Activated effector memory CD4-positive, alpha-beta T cell treated with Interleukin-2 at 50 U/mL for 16 hours (primary cell): ENCODE measurements at places on chromosomes 1 and 21.
A peak's percentile ranks its signal among the peaks of the same experiment; 100 is the strongest.

DNA sequence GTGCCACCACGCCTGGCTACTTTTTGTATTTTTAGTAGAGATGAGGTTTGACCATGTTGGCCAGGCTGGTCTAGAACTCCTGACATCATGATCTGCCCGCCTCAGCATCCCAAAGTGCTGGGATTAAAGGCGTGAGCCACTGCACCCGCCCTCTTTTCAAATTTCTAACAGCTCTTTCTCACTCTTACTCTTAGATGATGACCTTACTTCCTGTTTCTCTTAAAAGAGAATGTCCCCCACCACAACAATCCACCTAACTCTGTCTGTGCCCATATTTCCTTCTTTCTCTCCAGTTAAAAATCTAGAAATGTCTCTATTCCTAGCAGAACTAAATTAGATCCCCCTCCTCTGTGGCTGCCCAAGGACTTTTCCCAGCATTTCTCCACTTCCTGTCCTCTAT, 46.6 kb upstream of the RGS2 start:
- DNase-seq = no peak

- DNase-seq = no peak
Measured at GRCh38 chr1:57118948-57119603, 153.3 kb upstream of the C8B start.

- DNase-seq = no peak
Measured at GRCh38 chr1:205272536-205272935, 44.8 kb downstream of the TMCC2 start.

GRCh38 chr21:15638856-15639549, 90.8 kb upstream of the USP25 start:
- DNase-seq = no peak

GRCh38 chr1:220149742-220150141, 55.8 kb downstream of the IARS2 start:
- no peak for DNase-seq

DNA sequence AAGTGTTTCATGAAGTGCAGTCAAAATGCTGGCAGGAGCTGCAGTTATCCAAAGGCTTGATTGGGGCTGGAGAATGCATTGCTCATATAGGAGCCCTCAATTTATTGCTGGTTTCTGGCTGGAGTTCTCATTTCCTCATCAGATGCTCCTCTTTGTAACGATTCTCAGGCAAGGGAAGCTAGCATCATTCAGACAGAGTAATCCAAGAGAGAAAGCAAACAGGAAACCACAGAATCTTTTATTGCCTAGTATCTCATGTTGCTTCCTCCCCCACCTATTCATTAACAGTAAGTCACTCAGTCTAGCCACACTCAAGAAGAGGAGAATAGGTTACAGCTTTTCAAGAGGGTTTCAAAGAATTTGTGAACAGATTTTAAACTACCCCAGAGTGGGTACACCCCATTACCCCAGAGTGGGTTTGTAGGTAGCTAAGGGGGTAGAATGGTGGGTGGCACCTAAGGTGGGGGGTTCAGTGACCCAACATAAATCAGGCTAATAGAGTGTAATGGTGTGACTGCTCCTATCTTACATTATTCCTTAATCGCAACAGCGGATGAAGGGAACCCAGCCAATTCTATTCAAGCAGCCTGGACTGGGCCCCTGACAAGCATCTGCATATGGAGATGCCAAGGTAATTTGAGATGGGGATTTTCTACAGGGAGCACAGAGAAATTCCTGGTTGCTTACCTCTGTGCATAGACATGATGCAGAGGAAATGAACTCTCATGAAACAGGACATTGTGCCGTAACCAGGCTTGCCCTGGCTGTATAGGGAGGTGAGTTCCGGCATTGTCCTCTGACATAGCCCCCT, 67.1 kb downstream of the KCNJ15 start:
- DNase-seq = no peak

DNA sequence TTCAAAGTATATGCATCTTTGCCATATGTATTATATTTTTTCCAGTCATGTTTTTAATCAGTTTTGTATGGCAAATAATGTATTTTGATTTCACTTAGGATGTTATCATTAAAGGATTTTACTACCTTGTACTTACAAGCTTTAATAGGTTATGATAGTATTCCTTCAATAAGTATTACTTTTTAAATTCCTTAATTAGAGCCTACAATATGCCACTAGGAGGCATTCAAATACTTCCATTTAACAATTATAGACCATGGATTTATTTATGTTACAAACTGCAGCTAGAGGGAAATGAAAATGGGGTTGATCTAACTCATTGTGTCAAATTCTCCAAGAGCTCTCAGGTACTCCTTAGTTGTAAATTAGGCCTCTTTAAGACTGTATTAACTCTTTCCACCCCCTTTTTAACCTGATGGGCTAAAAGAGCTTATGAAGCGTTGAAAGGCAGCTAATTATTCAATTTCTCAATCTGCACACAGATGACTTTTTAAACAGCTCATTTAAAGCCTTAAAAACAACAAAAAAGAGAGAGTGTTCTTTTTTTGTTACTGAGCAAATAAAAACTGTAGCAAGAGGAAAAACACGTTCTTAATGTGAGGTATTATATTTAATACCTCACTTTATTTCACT, 156.2 kb downstream of the DENND1B start:
- DNase-seq = no peak

DNA sequence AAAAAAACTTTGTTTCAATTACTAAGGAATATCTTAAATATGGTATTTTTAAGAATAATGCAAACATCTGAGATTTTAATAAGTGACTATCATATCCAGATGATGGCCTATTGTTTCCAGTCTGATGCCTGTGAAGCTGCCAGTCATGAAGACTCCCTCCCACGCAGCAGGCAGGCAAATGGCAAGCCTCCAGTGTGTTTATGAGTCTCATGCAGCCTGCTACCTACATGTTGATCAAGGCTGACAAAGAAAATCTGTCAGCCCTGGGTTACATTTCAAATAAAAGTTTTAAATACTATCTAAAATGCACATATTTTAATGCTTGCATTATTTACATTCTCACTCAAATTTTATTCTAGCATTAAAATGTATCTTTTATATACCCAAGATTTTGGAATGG, 137.6 kb upstream of the RNPC3 start:
- DNase-seq = no peak

DNA sequence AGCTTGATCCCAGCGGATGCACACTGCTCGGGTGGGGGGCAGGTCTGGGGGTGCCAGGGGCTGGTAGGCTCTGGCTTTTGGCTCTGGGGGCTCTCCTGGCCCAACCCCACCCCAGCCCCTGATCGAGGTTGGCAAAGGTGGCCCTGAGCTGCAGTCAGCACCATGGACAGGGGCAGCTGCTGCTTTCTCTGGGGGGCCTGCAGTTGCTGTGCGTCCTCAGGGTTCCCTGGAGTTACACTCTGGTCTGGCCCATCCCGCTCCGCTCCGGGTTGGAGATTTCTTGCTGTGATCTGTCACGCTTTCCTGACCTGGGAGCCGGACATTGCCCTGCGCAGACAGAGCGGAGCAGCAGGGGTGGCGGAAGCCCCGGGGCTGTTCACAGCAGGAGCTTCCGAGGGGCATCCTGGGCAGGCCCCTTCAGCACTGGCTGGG, 8.0 kb upstream of the PLCH2 start:
- DNase-seq = peak; percentile 12

- DNase-seq = no peak
Measured at GRCh38 chr1:229159668-229160544, 111.0 kb upstream of the RAB4A start.

DNA sequence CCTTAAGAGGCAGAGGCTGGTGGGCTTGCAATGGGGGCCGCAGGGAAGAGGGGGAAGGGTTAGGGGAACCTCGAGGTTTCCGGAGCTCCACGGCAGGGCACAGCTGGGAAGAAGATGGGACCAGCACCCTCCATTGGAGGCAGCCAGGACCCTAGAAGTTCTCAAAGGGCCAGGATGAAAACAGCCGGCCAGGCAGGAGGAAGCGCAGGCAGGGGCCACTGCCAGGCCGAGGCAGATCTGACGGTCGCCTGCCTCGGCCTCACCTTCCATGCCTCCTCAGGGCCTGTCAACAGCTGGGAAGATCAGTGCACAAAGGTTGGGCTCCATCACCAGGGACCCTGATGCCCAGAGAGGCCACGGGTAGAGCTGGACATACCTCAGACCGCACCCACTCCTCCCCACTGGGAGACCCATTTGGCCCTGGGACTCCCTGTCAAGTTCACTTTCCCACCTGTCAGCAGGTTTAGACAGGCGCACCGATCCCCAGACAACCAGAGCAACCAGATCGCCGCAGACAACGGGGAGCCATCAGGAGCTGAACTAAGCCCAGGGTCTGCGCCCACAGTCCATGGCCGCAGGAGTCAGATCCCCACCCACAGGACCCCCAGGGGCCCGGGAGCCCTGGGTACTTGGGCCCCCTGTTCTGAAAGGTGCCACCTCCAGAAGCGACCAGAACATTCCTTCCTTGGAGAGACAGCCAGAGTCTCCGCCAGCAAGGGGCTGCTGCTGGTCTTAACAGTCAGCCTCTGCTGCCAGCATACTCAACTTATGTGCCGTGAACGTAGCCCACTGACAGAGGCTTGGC, 2.2 kb downstream of the SLC19A1 start:
- DNase-seq = no peak

DNA sequence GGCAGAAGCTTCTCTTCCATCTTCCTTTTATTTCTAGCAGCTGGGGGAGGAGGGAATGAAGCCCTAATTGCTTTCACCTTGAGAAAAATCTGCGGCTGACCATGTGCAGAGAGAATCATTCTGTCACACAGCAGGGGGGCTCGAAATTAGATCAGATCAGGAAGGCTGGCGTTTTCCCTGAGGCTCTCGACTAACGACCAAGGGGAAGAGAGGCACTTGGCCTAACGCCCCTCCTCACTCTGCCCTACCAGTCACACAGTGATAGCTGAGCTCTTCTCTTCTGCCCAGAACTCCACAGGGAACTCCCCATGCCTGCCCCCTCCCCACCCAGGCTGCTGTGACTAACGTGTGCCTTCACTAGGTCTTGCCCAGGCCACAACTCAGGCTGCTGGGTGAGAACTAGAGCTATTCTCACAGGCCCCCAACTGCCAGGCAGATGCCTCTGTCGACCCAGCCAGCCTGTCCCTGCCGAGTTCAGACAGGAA, 26.5 kb upstream of the KHDRBS1 start:
- DNase-seq = no peak

- DNase-seq = no peak
Measured at GRCh38 chr1:59359325-59359724, 62.4 kb downstream of the FGGY start.

- no peak for DNase-seq
Measured at GRCh38 chr1:8213136-8213535, 104.8 kb upstream of the SLC45A1 start.

DNA sequence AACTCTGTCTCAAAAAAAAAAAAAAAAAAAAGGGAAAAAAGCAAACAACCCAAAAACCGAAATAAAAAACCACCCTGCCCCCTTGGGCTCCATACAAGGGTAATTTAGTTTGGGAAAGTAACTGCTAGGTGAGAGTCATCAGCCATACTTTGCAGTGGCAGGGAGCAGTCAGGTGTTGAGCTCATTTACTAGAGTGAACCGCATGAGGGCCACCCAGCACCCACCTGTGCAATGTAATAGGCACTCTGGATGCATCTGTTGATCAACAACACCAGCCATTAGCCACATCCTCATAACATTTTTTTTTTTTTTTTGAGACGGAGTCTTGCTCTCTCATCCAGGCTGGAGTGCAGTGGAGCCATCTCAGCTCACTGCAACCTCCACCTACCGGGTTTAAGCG, 9.1 kb downstream of the INAVA start:
- no peak for DNase-seq

DNA sequence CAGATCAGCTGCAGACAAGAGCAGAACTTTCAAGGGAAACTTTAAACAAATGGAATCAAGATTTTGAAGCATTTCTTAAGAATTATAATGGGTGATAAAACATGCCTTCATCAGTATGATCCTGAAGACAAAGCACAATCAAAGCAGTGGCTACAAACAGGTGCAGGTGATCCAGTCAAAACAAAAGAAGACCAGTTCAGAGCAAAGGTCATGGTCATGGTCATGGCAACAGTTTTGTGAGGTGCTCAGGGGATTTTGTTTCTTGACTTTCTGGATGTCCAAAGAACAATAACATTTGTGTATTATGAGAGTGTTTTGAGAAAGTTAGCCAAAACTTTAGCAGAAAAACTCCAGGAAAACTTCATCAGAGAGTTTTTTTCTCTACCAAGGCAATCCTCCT, 681.7 kb upstream of the PTBP2 start:
- no peak for DNase-seq

DNA sequence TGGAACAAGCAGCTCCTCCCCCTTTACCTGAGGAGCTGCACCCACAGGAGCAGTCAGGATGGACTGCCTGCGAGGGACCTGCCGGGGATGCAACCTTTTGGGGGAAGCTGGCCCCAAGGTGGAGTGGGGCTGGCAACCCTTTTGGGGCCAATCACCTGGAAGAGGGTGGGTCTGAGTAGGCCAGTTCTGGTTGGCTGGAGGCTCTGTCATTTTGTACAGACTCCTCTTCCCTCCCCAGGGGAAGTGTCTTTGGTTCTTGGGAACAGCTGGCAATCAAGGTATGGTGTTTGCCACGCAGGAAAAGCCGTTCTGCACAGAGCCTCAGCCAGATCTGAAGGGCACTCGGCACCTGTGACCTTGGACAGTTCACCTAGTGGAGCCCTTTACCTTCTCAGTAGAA, 280 bp upstream of the A3GALT2 start:
- no peak for DNase-seq

DNA sequence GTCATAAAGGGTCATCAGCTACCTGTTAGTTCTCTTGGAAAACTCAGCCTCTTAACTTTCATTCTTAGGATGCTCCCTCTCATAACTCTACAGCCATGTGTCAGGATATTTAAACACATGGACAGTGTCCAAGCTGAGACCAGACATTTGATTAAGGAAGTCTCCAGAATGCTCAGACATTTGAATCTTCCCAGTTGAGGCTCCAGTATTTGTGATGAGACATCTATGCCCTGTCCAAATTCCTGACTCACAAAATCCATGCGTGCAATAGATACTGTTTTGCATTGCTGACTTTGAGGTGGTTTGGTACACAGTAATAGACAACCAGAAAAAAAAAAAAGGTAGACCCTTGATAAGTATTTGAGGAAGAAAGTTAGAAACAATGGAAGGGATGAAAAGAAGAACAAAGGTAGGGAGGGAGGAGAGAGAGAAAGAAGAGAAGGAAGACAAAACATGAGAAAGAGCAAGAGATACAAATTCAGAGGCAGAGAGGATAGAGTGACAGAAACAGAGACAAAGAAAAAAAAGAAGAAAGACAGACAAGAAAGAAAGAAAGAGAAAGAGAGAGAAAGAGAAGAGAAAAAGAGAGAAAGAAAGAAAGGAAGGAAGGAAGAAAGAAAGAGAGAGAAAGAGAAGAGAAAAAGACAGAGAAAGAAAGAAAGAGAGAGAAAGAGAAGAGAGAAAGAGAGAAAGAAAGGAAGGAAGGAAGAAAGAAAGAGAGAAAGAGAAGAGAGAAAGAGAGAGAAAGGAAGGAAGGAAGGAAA, 275.5 kb upstream of the PRMT6 start:
- DNase-seq = no peak

GRCh38 chr1:97864615-97865014, 56.2 kb downstream of the DPYD start:
- DNase-seq = no peak

GRCh38 chr1:84743896-84744295, 53.6 kb upstream of the SSX2IP start:
- no peak for DNase-seq
